ENCODE measurements at places on chromosomes 1 and 21. TPM values are rescaled to one million over a fixed set of nuclear protein-coding genes. Genes with fewer than 3 reads are reported as not detected.

DNA sequence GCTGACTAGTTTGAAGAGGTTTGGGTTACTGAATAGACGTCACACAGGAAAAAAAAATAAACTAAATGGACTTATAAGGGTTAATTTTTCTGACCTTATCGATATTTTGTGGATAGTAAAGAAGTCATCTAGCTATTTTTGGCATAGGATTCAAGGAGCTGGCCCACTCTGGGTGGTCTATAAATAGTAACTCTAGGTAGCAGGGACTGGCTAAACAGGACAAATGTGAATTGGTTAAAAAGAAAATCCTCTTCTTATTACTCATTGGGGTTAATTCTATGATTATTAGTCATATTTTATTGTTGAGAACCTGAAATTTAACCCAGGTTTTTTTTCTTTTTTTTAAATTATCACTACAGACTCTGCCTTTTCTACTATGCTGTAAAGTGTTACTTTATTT lies 61.7 kb downstream of the ATF6 start:
- DNase-seq: no peak

The CACNA1S gene
- 0.50 TPM for polyA plus RNA-seq

DNA sequence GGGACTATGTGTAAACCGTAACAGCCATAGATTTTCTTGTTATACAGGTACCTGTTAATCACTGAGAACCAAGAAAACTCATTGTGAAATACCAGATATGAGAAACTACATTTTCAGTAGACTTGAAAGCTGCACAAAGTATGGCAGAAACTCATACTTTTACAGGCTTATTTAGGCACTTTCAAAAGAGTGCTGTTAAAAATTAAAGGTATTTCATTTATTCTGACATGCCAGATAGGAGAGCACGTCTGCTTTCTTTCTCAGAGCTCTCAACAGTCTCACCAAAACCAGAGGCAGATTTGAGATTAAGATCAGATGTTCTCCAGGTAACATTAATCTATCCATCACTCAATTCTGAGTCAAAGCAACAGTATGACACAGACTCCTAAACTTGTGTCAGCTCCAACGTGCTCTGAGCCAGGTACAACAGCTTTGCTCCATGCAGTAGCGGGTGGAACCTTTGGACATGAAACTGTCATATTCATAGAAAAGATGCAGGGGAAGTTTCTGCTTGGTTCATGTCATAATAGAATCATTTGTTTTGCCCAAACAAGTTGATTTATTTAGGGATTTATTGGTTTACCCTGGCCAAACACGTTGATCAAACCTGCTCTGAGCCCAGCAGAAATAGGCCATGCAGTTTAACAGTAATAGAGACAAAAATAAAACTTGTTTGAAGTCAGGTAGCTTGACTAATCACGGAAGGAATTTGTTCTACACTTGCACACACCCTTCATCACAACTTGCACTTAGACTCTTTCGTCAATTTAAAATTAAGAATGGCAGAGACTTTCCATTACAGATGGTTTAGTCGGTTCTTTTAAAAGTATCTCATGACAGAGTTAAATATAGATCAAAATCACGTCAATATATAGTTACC lies 20.8 kb upstream of the TSNAX start:
- no peak for DNase-seq

- no peak for DNase-seq
These were observed 31.8 kb downstream of the KCNK2 start for GRCh38 chr1:215114154-215114933.

GRCh38 chr1:62425041-62425440 lies 11.8 kb upstream of the USP1 start:
- no peak for DNase-seq

- no peak for DNase-seq
These were observed 2.6 kb upstream of the MAPKAPK2 start for GRCh38 chr1:206682111-206682510.

- DNase-seq: no peak
These were observed 80.0 kb upstream of the BACH1 start for GRCh38 chr21:29218749-29219148.

The SCYL3 gene
- 18.9 TPM for polyA plus RNA-seq

The CCDC30 gene
- polyA plus RNA-seq: 21.0 TPM
